NCI-H510A (cell line): ENCODE measurements at places on chromosomes 12 and 14.

DNA sequence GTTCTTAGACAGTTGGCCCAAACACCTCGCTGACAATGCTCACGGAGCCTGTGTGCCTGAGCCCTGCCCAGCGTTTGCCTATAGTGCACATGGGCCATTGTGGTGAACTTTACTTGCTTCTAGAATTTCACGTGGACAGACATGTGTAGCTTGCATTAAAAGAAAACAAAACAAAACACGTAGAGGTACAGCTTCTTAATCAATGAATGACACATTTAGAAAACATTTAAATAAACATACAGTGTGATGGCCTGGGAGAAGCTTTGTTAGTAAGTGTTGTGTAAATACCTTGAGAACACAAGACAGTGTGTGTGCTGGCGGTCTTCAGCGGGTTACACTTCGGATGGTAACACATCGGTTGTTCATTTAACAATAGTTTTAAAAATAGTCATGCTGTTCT is 38.1 kb downstream of the SMOC1 start:
- no peak for DNase-seq

DNA sequence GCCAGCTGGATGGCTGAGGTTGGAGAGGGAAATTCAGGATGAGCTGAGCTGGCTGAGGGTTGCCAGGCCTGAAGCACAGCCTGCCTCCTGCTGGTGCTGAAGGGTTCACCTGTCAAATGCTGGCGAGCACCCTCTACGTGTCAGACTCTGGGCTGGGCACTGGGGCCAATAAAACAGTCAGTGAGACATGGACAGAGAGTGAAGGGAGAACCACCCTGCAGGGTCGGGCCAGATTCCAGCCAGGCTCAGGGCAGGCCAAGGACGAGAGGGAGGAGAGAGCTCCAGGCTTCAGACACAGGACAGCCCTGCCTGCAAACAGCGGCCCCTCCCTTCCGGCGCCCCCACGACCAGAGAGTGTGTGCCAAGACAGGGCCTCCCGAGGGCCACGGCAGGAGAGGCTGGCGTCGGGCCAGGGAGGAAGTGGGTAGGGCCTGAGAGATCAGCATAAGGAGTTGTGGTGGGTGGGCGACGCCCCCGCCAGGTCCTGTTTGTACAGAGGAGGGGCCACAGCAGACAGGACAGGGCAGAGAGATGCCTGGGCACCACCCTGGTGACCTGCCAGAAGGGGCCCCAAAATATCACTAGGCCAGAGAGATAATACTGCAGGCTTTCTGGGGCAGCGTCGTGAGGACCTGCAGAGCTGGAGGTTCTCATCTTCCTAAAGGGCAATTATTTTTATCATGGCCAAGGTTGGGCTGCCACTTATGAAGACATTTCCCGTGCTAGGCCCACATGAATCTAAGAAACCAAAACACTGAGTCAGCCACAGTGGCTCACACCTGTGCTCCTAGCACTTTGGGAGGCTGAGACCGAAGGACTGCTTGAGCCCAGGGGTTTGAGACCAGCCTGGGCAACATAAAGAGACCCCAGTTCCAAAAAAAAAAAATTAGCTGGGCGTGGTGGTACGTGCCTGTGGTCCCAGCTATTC is 73.1 kb upstream of the GPR68 start:
- DNase-seq = no peak

- no peak for DNase-seq
These were observed 96.2 kb upstream of the HSPB8 start for GRCh38 chr12:119082496-119082895.

DNA sequence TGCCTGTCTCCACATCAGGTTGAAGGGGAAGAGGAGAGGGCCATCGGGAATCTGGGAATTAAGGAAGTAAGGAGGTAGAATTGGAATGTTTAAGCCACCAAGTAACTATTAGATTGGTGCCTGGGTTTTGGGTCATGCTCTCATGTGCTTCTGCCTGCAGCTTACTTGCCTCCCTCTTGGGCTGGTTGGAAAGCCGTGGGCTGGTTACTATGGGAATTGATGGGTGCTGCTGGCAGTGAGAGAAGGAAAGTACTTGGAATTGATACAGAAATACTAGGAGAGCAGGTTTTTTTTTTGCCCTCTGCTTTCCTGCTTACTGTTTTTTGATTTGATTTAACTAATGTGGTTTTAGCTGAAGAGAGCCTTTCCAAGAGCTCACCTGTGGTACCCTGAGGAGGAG is 493.5 kb upstream of the RGS6 start:
- DNase-seq = no peak

DNA sequence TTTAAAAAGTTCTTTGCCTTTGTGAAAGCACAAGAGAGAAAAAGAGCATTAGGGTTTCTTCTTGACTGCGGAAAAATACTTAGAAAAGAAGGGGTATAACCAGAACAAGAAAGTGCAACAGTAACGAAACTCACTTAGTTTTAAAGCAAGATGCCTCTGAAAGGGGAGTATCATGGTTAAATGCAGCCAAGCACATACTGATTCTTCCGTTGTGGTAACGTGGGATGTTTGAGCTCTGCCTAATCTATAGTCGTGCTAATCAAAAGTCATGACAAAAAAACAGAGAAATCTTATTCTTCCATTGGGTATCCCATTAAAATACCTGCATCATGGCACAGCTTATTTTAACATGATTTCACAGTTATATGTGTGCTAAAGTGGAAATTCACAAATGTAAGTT is 187.8 kb upstream of the LRFN5 start:
- no peak for DNase-seq
